LNCaP clone FGC (cell line): ENCODE measurements at places on chromosomes 6 and 20.

GRCh38 chr6:121008553-121008952 is 325.7 kb downstream of the TBC1D32 start:
- no peak for DNase-seq

DNA sequence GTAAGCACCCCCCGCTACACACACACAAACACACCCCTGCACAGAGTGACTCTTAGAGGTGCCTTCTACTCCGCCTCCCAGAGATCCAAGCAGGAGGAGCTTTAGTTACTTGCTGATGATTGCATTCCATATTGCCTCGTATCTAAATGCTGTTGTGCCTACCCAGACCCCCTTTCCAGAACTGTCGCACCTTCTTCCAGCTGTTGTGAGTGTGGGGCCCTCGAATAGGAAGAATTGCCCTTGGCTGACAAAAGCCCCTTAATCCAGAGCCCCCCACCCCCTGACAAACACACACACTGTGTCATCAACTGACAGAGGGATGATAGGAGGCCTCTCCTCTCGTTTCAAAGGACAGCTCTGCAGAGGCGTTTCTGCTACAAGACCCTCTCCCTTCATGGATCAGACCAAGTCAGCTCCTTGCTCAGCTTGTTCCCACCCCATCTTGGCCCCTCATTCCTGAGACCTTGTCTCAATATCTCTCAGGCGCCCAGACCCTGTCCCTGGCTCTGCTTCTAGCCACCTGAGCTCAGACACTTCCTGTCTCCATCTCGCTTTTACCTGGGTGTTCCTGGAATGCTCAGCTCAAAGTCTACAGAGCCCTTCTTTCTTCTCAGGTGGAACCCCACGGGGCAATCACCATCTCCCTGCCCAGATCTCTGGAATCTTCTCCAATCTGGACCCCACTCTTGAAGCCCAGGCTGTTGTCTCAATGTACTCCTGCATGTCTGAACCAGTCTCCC is 4.0 kb upstream of the VSX1 start:
- no peak for DNase-seq

- DNase-seq: no peak
These were observed 99.3 kb downstream of the B3GAT2 start for GRCh38 chr6:70857387-70858077.

- DNase-seq: no peak
These were observed 172.8 kb downstream of the CDH4 start for GRCh38 chr20:61424628-61425420.
